ENCODE measurements at places on chromosomes 16 and 17. TPM values are rescaled to one million over a fixed set of nuclear protein-coding genes. Genes with fewer than 3 reads are reported as not detected.

TBC1D26 gene
- not detected for polyA plus RNA-seq

CDRT15L2 gene
- polyA plus RNA-seq = not detected

SEZ6L2 gene
- 0.60 TPM for polyA plus RNA-seq

GRCh38 chr17:29733166-29733565, 110.5 kb upstream of the CORO6 start:
- no peak overlapping the region for H3K27ac ChIP-seq
- H3K27me3 ChIP-seq = no peaks in the 10 kb centered on the region
- H3K4me1 ChIP-seq = peaks cover 18% of the 10 kb centered on the region
- no peaks in the 10 kb centered on the region for H3K36me3 ChIP-seq
- DNase-seq = no peak

- DNase-seq = no peak
- peaks cover 25% of the 10 kb centered on the region for H3K36me3 ChIP-seq
- no peak overlapping the region for H3K4me3 ChIP-seq
These were observed 11.2 kb downstream of the CASC3 start for GRCh38 chr17:40151414-40151963.

CSH1 gene
- not detected for polyA plus RNA-seq

- no peak overlapping the region for H3K4me3 ChIP-seq
- peak overlapping the region; percentile 23 for H3K27ac ChIP-seq
- H3K36me3 ChIP-seq = no peaks in the 10 kb centered on the region
- H3K4me1 ChIP-seq = peaks cover 8% of the 10 kb centered on the region
These were observed 27.1 kb upstream of the IL21R start for GRCh38 chr16:27374804-27375425.

DNA sequence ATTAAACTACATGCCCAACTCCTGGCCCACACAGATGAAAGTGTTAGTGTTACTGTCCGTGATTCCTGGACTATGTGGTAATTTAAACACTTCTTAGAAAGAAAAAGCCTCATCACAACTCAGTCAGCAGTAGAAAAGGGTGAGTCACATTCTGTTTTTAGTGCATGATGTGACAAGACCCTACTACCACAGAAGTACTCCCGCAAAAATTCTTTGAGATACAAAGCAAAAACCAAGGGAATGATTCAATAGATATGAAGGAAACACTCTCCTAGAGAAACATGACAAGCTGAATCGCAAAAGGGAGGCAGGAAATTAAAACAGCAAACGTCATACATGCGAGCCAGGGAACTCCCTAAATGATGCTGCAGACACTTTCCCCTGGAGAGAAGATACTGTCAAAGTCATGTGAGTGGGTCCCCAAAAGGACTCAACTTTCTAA, 14.4 kb downstream of the SNN start:
- H3K27me3 ChIP-seq = no peaks in the 10 kb centered on the region
- no peak overlapping the region for H3K4me3 ChIP-seq
- H3K4me1 ChIP-seq = peaks cover 44% of the 10 kb centered on the region
- H3K27ac ChIP-seq = peak overlapping the region; percentile 37
- DNase-seq = peak; percentile 4
- H3K36me3 ChIP-seq = no peaks in the 10 kb centered on the region
